ENCODE measurements at places on chromosomes 12 and 14. TPM values are rescaled to one million over a fixed set of nuclear protein-coding genes. Genes with fewer than 3 reads are reported as not detected.

The PLD4 gene
- 0.51 TPM for total RNA-seq

The IFI27L1 gene
- total RNA-seq: 9.3 TPM

The LMNTD1 gene
- total RNA-seq: 0.51 TPM

The CCDC177 gene
- total RNA-seq: not detected

The TRHDE gene
- 0.30 TPM for total RNA-seq

The MGAT4C gene
- 0.59 TPM for total RNA-seq

The CAPZA3 gene
- total RNA-seq: not detected

The CABP1 gene
- 2.8 TPM for total RNA-seq

The RASSF9 gene
- total RNA-seq: 9.1 TPM

The CLECL1 gene
- total RNA-seq: not detected

The OTOGL gene
- 0.51 TPM for total RNA-seq

DNA sequence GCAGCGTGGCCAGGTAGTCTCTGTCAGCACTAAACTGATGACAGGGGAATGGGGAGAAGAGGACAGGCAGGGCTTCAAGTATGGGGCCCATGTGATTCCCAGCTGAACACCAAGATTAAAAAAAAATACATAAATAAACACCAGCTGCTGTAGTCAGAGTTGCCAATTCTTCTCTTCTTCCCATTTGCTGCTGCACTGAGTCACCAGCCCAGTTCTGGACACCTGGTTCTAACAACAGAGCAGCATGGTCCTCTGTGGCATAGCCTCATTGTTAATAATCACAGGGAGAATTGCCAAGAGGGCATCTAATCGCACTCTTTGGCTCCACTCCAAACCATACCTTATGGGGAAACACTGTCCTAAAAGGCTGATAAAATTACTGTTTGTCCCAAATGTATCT lies 15.1 kb downstream of the PPM1H start:
- no peak for DNase-seq

GRCh38 chr12:59408431-59408830 lies 187.4 kb upstream of the SLC16A7 start:
- DNase-seq: no peak

- DNase-seq: no peak
These were observed 46.1 kb downstream of the NIN start for GRCh38 chr14:50784683-50785456.

DNA sequence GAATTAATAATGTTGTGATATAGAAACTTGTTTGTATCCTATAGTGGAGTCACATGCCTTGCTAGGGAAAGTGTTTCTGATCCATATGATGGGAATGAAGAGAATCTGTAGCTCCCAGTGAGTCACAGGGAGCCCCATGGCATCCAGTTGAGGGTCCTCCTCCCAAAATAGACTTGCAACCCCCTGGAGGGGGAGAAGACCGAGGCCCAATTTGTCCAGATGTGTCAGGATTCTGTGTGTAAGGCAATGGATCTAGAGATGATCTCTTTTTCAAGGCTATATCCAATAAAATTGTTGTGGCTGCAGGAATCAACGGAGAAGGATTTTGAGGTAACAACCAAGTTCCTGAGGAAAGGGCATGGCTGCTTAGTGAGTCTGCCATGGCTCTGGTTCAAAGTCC lies 121.8 kb downstream of the BCL11B start:
- no peak for DNase-seq

DNA sequence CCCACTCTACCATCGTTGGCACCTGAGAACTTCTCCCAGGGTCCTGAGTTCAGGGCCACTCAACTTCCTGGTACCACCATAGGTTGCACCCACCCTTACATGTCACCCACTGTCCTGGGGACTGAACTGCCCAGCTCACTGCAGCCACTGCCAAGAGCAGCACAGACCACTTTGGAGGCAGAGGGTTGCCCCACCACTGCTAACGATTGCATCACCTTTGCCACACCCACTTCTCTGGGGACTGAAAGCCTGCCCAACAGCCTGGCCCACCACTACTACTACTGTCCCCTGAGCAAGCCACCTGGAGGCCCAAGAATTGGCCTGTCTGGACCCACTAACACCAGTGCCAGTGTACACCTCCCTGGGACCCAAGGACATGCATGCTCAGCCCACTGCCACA lies 27.6 kb downstream of the CACNA2D4 start:
- DNase-seq: no peak

DNA sequence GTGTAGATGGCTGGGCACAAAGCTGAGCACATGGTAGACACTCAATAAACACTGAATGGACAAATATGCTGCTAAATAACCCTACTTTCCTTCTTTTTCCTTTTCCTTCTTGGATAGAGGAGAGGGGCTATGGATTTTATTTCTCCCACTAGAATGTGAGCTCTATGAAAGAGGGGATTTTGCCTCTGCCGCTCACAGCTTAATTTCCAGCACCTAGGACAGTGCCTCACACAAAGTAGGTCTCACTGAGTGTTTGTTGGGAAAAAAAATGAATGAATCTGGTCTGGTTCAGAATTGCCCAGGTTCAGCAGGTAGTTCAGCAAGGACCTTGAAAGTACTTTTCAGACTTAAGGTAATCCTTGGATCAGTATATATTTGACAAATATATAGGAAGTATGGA lies 65.5 kb downstream of the WSCD2 start:
- no peak for DNase-seq

DNA sequence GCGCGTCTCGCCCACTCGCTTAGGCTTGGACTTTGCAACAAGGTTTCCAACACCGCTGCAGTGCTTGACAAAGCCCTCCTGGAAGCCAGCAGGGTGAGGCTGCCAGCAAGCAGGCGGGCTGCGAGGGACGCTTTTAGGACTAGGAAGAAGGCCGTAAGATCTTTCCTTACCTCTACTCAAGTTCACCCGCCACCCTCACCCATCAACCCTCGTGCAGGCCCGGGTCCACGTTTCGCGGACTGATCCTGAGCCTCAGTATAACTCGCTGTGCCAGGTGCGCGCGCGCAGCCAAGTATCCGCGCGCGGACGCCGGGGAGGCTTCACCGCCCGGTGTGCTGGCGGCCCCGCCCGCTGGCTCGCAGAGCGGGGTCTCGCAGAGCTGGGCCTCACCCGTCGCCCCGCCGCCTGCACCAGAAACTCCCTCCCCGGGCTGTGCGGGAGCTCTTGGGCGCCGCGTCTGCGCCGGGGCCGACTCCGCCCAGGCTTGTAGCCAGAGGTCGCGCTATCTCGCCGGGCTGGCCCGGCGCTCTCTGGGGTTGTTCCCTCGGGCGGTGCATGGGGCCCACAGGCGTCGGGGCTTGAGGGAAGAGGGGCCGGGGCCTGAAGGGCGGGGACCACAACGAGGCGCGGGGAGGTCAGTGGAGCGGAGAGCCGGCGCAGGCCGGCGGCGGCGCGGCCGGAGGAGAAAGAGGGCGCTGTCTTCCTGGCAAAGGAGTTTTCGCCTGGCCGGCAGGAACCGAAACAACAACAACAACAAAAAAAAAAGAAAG lies 7.6 kb upstream of the SIX1 start:
- no peak for DNase-seq

DNA sequence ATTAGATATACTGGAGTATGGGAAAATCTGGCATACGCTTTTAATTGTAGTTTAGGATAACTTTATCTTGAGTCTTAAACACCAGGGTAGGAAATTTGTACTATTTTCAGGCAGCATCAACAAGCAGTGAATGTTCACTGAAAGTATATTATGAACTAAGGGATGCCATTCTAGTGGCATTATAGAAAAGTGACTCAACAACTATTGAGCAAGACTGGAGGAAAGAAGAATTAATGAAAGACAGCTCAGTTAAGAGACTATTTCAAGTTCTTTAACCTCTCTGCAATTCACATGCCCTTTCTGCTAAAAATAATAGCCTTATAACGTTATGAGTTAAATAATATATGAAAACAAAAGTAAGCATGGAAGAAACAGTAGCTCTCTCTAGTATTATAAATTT lies 343.1 kb downstream of the FSCB start:
- DNase-seq: no peak

DNA sequence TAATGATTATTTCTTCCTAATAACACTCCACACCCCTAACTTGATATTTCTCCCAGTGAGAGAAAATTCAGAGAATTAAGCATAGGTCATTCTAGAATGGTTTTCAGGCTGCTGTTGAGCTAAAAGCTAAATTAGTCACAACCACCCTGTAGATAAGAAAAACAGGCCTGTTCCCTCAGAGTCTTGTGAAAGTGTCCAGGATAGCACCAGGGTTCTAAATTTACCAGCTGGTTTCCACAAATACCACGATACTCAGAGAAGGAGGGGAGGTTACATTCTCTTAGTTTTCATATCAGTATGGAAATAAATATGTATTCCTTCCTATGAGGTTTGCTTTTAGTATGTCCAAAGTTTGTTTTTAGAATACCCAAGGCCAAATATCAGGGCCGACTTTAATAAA lies 66.0 kb upstream of the YARS2 start:
- DNase-seq: no peak

GRCh38 chr12:69873429-69873828 lies 48.4 kb downstream of the MYRFL start:
- no peak for DNase-seq

- peak; percentile 81 for DNase-seq
These were observed at the start of gene SMAGP for GRCh38 chr12:51270067-51270950. Gene SMAGP (minus strand): TSS chr12:51270415. CDS start chr12:51269278, 1,137 bp downstream.

DNA sequence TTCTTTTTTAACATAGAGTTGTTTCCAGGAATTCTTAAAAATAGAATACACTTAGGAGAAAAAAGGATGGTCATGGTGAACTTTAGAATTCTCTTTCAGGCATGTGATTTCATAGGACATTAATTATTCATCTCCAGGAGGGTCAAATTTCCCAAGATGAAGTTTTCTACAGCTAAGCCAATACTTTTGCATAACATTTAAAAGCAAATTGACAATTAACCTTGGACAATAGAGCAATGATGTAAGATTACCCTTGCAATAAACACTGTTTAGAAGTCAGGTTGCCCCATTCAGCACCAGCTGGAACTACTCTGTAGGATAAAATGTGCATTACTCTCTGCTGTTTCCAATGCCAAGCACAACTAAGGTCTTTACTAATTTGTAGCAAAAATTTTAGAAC lies 49.5 kb downstream of the SIX1 start:
- no peak for DNase-seq

DNA sequence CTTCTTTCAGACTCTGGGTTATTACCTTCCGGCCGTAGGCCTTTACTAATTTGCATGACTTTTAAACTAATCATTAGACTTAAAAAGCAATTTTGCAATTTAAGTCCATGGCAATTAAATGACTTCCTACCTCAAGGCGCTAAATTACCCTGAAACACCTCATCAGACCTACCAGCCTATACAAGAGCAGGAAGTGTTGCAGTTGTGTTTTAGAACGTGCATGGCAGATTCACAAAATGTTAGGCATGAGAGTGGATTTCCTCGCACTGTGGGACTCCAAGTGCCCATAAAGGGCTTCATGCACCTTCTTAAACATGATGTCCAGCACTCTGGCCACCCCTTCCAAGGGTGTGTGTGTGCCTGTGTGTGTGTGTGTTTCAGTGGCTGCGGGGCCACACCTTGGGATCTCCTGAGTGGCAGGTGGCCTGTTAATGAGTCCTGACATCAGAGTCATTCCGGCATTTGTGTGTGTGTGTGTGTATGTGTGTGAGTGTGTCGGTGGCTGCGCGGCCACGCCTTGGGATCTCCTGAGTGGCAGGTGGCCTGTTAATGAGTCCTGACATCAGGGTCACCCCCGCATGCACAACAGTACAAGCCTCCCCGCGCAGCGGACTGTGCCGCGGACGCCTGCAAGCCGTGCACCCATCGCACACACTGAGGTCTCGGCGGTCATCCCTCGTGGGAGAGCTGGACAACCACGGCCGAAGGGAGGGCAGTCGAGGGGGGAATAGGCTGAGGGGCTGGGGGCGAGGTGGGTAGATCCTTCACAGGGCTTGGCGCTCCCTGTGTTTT lies 900 bp downstream of the C2CD5 start:
- DNase-seq: peak; percentile 82

- DNase-seq: no peak
These were observed 100.7 kb upstream of the RTL1 start for GRCh38 chr14:101004176-101004575.

DNA sequence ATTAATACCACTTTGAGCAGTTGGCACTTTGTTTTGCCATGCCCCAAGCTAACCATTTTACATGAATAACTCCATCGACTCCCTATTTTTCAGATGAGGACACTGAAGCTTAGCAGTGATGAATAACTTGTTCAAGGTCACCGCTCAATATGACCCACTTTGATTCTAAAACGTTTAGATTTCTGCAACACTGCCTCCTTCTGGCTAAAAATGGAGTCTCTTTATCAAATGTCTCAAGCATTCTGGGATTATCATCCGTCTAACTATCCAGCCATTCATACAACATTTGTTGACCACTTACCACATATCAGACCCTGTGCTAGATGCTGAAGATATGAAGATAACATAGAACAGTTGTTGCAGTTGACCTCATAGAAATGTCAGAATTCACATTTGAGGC lies 298.0 kb downstream of the PPFIA2 start:
- DNase-seq: no peak

DNA sequence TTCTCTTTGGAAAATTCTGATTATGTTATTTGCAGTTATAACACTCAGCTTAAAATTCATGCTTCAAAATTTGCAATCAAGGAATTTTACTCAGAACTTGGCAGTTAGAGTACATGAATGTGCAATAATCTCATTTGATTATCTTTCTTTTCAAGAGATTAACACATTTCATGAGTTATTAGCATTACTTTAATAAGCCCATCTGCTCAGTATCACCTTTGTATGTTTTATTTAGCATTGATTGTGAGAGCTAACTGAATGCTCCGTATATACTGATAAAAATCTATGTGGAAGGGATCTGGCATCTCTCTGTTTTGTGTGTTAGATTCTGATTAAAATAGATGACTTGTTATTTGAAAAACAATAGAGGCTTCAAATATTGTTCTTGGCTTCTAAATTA lies 55.6 kb upstream of the CPNE8 start:
- no peak for DNase-seq

GRCh38 chr12:15834575-15834974 lies 45.4 kb upstream of the EPS8 start:
- no peak for DNase-seq

- DNase-seq: no peak
These were observed 1.2 kb downstream of the GLT8D2 start for GRCh38 chr12:104048811-104049210.

GRCh38 chr12:26403601-26404000 lies 208.2 kb downstream of the SSPN start:
- no peak for DNase-seq

DNA sequence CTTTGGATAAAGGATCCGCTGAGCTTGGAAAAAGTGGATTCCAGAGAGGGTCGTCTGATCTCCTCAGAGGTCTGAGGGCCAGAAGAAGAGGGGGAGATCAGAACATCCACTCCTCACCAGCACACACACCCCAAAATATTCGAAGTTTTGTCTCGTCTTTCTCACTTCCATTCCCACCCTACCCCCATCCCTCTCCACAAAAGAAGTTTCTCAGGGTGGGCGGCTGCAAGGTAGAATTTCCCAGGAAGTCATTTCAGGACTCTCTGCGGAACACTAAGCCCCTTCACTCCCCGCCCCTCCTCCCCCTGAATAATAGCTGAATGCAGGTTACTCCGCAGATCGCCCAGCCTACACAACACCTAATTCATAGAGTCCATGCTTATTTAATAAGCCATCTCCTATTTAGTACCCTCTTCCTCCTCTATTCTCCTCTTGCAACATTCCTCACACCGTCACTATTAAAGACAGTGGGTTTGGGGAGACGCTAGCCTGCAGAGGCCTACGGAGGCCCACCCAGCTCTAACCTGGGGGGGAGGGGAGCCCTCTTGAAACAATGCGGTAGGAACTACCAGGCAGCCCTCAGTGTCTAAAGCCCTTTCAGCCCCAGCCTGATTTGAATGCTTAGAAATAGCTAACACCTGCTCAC lies 649 bp upstream of the SALL2 start:
- DNase-seq: no peak

GRCh38 chr12:41992022-41992421 lies 152.7 kb downstream of the GXYLT1 start:
- no peak for DNase-seq

- no peak for DNase-seq
These were observed 39.4 kb downstream of the MIPOL1 start for GRCh38 chr14:37237094-37237493.

Measured in cardiac septum (tissue), 1 donor.